ENCODE measurements at places on chromosomes 1 and 21.

- no peak for DNase-seq
These were observed 26.6 kb downstream of the IL6R start for GRCh38 chr1:154431586-154432373.

DNA sequence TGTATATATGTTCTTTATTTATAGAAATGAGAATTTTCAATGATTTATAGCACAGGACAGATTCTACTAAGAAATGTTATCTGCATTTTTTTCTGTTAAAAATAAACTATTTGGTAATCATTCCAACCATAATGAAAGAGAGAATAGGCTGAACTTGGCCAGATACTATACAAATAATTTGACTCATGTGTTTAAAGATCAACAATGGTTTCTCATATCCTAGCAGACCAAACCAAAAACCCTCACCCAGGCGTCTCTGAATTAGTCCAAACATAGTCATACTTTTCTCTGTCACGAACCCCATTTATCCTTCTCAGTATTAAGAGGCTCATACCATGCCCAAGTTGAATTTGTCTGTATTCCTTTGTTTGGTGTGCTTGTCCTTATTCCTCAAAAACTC, 40.3 kb downstream of the RPE65 start:
- DNase-seq: no peak

- DNase-seq: no peak
These were observed 899.2 kb downstream of the NCAM2 start for GRCh38 chr21:21897275-21897883.

DNA sequence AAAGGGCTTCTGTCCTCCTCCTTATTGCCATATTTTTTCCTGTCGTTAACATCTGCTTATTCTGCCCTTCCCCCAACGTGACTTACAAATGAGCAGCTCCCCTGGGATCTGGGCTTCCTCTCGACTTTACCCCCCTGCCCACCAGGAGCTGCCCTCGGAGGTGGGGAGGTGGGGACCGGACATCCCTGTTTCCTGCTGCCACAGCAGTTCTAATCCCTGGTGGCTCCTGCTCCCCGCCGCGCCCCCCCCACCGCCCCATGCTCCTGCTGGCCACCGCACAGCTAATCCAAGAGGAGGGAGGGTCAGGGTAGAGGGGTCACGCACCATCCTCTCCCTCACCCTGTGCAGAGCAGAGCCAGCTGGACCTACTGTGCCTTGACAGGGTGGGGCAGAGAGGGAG, 4.4 kb upstream of the SLC27A3 start:
- DNase-seq: no peak

- no peak for DNase-seq
These were observed 13.2 kb downstream of the PLPP3 start for GRCh38 chr1:56566061-56566744.

- DNase-seq: no peak
These were observed 16.2 kb upstream of the PLA2G4A start for GRCh38 chr1:186812570-186812969.

GRCh38 chr1:210764536-210764935, 369.4 kb downstream of the KCNH1 start:
- no peak for DNase-seq

DNA sequence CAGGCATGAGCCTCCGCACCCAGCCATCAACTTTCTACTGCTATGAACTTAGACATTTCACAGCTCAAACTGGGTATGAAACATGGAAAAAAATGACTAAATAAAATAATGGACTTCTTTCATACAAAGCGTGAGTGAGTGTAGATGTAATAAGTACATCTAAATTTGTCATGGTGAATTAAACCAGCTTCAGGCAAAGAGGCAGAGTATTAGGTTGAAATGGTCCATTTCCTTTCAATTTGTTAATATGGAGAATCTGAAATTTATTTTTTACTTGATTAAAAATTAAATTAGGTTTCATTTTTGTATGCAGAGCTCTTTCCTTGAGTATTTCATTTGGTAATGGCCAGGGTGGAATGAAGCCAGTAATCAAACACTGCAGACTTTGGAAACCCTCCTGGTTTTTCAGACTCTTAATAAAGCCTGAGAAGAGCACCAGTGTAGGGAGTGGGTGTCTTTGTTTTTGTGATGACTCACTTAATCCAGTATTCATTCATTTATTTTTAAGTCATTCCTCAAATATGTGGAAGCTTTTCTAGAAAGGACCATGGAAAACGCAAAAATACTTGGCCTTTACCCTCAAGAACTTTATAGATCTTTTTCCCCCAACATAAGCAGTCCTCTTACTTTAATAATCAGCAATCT, 49.2 kb downstream of the ALG14 start:
- DNase-seq: no peak

DNA sequence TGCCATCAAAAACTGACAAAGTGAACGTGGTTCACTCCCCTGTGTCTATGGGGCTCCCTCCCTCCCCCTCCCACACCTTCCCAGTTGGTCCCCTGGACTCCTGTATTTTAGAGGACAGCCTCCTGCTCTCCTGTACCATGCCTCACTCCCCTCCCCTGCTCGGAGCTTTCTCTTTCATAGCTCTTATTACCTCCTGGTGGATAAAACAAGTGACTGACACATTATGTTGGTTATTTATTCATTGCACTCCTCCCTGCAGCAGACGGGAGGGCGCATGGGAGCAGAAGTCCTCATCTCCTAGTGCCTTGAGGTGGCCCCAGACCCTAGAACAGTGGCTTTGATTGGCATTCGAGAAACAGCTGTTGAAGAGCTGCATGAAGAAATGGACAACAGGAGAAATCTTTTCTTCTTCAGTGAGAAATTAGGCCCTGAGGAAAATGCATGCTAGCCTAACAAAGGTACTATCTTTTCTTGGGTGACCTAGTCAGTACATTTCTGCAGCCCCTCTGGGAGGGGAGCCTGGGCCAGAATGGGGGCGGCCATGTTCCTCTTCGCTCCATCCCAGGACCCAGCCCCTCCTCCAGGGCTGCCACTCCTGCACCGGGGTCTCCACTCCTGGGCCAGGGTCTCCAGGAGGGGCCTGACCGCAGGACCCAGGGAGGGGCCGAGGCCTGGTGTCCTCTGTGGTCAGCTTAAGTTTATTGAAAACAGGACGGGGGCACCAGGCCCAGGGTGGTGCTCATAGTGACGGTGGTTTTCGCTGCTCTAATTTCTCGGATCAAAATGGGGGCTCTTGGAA, 1.2 kb upstream of the TFF1 start:
- no peak for DNase-seq

DNA sequence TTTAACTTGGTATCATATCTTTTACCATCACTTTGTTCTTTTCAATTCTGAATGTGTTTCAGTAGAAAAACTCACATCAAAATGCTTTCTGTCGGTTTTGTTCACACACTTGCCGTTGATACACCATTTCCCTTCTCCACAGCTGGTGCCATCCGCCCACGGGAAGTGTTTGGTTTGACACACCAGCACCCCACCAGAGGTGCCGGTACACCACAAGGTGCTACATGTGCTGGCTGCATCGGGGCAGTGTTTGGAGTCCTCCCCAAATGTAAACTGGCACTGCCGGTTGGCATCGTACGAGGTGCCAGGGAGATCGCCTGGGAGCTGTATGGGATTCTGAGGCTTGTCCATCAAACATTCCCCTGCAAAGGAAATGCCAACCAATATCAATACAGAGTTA, 5.0 kb downstream of the ADAMTS1 start:
- DNase-seq: no peak

GRCh38 chr21:39175154-39175553, 8.1 kb downstream of the PSMG1 start:
- no peak for DNase-seq

- no peak for DNase-seq
These were observed 490 bp downstream of the SERINC2 start for GRCh38 chr1:31413405-31414001.

DNA sequence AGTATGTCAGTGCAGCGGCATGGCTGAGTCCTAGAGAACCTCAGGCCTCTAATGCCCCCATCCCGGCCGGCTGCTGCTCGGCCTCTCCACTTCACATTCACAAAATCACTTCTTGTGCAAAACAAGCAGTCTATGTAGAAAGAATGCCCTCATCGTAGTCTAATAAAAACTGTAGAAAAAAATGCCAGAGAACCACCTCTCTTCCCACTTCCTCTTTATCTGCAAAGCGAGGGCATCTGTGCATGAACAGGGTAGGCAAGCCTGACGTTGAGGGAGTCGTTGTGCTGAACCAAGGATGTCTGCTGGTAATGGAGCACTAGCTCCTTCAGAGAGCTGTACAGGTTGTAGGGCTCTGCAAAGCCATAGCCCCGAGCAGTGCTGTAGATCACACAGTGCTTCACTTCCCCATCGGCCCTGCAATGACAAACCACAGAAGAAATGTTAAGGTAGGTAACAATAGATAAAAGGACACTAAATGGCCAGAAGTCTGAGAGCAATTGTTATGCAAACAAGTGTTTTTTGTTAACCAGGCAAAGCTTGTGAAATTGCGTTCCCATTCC, 88.9 kb downstream of the PIK3R3 start:
- no peak for DNase-seq

GRCh38 chr1:54407404-54408146, 1.4 kb upstream of the SSBP3 start:
- no peak for DNase-seq

- no peak for DNase-seq
These were observed 16.3 kb upstream of the C1orf198 start for GRCh38 chr1:230884646-230885045.

- DNase-seq: no peak
These were observed 268.9 kb downstream of the HHAT start for GRCh38 chr1:210597555-210598134.

GRCh38 chr1:209612646-209613399, 29.3 kb downstream of the CAMK1G start:
- DNase-seq: no peak

DNA sequence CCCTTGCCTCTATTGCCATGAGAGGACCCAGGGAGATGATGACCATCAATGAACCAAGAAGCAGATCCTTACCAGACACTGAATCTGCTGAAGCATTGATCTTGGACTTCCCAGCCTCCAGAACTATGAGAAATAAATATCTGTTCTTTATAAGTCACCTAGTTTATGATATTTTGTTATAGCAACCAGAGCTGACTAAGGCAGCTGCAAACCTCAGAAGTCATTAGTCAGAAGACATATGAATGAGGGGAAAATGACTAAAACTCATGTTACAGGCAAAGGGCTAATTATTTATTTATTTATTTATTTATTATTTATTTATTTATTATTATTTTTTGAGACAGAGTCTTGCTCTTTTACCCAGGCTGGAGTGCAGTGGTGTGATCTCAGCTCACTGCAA, 321.1 kb downstream of the TGFB2 start:
- no peak for DNase-seq

DNA sequence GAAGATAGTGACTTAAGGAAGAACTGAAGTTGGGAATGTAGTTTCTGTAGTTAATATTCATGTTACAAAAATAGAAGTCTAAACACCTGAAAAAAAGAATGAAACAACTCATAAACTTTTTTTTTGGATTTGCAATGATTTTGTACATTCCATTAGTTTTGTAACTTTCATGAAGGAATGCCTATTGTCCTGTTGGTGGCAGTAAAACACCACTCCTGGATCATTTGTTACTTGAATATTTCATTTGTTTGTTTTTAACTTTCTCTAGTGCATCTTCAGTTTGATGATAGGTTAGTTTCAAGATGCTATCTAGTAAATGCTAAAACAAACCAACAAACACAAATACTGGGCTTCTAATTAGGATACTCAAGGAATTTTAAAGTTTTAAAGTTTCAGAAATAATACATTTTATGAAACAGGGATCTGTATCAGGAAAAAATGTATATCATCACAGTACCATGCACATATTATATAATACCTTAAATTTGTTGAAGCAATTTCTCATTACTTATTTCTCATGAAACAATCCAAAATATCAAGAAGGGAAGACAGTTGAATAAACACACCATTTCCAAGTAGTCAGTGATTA, 229.7 kb upstream of the CACYBP start:
- no peak for DNase-seq

DNA sequence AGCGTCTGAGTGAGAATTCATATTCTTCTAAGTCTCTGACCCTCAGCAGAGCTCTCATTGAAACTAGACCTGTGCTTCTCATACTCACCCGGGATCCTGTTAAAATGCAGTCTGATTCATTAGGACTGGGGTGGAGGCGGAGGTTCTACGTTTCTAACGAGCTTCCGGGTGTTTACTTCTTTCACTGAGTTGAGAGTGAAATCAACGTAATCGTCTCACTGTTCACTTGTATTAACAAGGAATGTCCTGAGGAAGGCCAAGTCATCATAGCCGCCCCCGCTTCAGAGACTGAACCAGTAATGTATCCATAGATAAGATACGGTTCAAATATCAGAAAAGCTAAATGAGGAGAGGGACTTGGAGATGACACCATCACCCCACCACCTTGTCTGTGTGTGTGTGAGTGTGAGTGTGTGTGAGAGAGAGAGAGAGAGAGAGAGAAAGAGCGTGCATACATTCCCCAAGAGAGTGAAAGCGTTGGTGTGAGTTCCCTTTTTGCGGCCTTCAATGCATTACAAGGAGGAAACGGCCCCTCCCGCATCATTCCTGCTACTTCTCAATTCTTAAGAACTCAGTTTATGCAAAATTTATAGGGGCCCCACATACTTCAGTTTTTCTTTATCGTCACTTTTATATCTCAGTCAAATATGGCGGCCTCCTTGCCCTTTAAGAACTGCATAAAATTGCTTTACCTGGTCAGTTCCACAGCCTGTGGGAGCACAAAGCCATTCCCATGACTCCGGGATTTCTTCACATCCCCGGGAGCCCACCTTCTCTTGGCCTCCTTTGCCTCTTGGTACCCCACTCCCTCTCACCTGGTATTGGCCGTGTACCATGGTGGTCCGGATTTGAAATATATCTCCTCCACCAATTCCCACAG, 19.8 kb downstream of the KMO start:
- DNase-seq: no peak

- DNase-seq: no peak
These were observed at the start of gene RIPPLY3 for GRCh38 chr21:37006486-37007291. Gene RIPPLY3 (plus strand): TSS chr21:37006702. CDS start chr21:37006773, 71 bp downstream.

- DNase-seq: no peak
These were observed 61.2 kb downstream of the ERI3 start for GRCh38 chr1:44293761-44294315.

DNA sequence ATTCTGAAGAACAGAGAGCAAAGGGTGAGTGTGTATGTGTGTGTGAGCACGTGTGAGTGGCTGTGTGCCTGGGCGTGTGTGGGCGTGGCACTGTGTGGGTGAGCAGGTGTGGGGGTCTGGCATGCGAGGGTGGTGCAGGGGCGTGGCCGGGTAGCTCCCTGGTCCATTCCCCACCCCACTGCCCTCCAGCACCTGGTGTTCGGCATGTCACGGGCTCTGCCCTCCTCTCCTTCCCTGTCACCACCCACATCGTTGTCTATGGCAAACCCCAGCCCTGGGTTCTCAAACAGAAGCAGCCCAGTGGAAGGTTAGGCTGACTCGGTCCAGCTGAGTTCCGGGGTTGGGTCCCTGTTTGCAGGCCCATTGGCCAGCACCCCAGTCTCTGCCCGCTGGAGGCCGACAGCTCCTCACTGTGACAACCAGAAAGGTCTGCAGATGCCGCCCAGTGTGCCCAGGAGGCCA, 39.8 kb downstream of the UBE2G2 start:
- DNase-seq: no peak

All from dorsolateral prefrontal cortex (tissue), 122 donors.